ENCODE measurements at places on chromosomes 11 and 22.

DNA sequence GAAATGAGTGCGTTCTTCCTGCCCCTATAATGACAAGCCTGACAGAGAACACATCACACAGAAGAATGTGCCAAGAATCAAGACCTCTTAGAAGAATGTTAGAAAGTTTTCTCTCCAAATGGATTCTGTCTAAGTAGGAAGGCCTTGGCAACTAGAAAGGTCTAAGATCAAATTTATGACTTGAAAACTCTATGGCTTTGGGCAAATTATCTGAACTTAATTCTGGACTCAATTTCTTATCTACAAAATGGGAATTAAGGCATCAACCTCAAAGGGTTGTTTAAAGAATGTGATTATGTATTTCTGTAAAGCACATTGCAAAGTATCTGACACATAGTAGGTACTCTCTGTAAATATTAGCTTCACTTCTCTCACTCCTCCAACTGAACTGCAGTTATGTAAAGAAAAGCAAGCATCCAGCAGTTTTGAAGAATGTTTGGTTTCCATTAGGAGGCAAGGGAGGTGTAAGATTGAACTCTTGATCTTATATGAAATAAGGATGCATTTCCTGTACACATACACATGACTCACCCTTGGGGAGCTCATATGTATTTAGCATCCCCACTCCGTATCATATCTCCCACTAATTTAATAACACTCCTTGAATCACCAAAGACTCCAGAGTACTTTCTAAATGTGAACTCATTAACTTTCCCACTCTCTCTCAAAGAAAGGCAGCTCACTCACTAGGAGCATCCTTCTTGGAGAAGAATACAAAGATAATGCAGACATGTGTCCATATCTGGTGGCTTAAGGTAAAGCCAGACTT lies 77.6 kb downstream of the ETS1 start:
- DNase-seq, result no peak

DNA sequence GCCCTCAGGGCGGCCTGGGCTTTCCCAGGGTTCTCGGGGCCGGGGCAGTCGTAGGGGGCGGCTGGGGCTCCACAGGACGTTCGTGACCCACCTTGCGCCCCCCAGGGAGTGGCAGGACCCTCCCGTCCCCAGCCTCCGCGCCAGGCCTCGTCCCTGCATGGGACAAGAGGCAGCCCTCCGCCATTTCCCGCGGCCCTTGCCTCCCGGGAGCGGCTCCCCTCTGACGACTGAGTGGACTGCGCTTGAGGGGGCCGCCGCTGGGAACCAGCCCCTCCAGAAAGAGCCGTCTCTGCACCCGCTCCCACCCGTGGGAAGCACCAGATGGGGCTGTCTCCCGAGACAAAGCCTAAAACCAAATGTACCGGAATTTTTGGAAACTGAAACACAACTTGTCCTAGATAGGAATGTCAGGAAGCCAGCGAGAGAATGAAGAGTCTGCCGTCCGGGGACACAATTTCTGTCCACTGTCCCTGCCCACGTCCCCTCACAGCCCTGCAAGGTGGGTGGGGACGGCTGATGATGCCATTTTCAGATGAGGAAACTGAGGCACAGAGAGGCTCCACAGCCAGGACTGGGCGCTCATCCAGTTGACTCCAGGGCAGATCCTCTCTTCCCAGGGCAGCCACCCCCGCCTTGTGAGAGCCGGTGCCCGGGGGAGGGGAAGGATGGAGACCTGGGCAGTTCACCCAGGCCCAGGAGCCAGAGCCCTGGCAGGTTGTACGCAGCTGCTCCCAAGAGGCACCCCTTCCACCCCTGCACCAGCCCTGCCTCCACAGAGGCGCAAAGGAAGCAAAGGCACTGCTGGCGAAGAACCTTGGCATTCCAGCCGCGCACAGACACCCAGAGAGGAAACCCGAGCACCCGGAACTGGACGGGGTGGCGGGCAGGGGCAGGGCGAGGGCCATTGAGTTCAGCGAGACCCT lies 18.1 kb upstream of the PICK1 start:
- DNase-seq, result no peak

- peak; percentile 36 for DNase-seq
Observed at GRCh38 chr11:113106507-113106906, 145.3 kb downstream of the NCAM1 start.

- DNase-seq, result no peak
Observed at GRCh38 chr11:115722711-115723110, 218.5 kb upstream of the CADM1 start.

- no peak for DNase-seq
Observed at GRCh38 chr22:38260761-38261681, 11.8 kb downstream of the TMEM184B start.

- DNase-seq, result no peak
Observed at GRCh38 chr11:77410076-77410827, 63.6 kb downstream of the PAK1 start.

GRCh38 chr11:131571571-131571970 lies 201.2 kb downstream of the NTM start:
- DNase-seq, result no peak

- no peak for DNase-seq
Observed at GRCh38 chr22:24435861-24436371, 8.5 kb downstream of the ADORA2A start.

- no peak for DNase-seq
Observed at GRCh38 chr11:58433638-58434203, 5.8 kb upstream of the OR5B2 start.

- DNase-seq, result no peak
Observed at GRCh38 chr11:3077189-3077836, 20.1 kb upstream of the CARS1 start.

DNA sequence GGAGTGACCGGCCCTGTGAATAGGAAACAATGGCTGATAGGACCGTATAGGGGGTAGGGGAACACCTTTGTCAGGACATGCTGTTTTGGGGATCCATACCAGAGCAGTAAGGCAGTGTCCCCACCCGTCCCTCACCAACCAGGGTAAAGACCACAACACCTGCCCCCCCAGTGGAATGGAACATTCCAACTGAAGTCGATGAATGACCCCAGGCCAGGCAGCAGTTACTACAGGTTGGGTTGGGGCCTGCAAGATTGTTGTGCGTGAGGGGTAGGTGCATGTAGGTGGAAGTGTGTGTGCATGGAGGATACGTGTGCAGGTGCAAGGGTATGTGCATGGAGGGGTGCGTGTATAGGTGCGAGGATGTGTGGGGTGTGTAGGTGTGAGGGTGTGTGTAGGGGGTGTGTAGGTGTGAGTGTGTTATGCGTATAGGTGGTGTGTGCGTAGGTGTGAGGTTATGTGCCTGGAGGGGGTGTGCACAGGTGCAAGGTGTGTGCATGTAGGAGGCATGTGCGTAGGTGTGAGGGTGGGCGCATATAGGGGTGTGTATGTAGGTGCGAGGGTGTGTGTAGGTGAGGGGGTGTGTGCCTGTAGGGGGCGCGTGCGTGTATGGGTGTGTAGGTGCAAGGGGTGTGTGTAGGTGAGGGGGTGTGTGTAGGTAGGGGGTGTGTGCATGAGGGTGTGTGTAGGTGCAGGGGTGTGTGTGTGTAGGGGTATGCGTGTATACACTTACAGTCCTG lies 32.9 kb downstream of the PISD start:
- DNase-seq, result no peak

- peak; percentile 33 for DNase-seq
Observed at GRCh38 chr11:107741044-107741823, 29.4 kb upstream of the SLN start.

- no peak for DNase-seq
Observed at GRCh38 chr22:46405901-46406300, 70.4 kb downstream of the TRMU start.

DNA sequence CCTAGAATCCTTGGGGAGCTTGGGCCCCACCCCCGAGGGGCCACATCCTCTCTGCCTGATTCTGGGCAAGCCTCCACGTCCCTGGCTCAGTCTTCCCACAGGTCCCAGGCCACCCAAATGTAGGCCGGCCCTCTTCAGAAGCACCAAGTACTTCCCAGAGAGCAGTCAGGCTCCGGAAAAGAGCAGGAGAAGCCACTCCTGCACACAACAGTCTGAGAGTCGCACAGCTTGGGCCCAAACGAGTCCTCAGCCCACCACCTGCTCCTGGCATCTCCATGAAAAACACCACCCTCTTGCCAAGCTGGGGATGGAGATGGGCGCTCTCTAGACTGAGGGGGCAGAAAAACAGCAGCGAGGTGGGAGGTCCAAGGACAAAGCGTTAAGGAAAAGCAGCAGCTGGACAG lies 15.4 kb downstream of the EHD1 start:
- DNase-seq, result no peak

GRCh38 chr11:134452026-134452837 lies 40.2 kb upstream of the B3GAT1 start:
- no peak for DNase-seq

GRCh38 chr22:36520423-36520822 lies 8.5 kb downstream of the EIF3D start:
- DNase-seq, result no peak

- DNase-seq, result peak; percentile 4
Observed at GRCh38 chr11:32858731-32859130, 29.0 kb downstream of the PRRG4 start.

DNA sequence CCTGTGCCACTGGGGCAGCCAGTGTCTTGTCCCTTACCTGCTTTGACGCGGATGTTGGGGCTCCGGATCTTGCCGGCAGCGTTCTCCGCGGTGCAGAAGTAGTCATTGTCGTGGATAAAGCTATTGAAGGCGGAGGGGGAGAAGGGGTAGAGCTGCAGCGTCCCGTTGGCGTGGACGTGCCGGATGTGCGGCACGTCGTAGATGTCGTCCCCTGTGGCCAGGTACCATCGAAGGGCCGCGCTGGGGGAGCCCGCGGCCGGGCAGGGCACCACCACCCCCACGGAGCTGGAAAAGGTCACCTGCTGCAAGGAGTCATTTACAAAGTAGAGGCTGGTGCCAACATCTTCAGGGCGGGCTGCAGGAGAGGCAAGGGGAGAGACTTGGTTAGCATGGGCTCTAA lies 16.6 kb downstream of the DSCAML1 start:
- DNase-seq, result no peak

DNA sequence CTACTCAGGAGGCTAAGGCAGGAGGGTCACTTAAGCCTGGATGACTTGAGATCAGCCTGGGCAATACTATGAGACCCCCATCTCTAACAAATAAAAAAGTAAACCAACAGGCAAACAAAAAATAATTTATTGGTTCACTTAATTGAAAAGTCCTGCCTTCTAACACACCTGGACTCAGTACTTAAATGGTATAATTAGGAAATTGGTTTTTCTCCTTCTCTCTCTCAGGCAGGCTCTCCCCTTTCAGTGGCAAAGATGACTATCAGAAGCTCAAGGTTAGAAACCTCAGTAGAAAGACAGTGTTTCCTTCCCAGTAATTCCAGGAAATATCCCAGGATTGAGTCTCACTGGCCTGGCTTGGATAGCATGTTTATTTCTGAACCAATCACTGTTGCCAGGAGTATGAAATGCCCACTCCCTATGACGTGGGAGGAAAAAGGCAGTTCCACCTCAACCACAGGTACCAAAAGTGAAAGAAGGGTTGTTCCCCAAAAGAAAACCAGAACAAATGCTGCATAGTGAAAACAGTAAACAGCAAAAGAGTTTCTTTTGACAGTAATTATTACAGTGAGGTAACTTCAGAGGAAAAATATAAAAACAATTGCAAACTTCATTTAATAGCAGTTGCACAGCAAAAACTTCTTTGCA lies 56.3 kb upstream of the SOX6 start:
- no peak for DNase-seq

DNA sequence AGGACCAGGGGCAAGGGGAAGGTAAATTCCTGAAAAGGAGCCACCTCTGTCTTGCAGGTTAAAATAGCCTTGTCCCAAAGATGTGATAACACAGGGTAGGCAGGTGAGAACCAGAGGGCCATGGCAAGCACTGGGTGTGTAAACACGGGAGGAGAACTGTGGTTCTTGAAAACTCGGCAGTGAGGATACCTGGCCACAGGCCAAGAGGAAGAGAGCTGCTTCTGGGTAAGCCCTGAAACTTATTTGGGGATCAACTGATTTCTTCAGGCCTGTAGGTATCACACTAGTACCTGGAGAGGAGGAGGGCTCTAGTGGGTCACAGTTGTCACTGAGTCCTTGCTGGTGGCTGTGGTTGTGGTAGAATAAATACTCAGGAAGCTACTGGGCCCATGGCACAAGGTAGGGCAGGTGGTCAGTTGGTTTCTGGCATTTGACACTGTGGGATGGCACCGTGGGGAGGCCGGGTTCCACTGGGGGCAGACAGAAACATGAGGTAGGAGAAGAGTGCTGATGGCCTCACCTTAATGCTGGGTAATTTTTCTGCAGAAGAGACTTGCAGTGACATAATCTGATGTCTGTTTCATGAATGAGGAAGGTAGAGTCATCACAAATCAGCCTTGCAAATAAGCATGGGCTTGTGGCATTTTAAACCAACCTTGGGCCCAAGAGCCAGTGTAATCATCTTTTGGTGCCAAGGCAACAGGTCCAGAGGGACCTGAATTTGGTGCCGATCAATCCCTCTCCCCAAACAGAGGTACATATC lies 22.0 kb downstream of the AMPD3 start:
- DNase-seq, result no peak

- DNase-seq, result no peak
Observed at GRCh38 chr11:803467-803742, 1.6 kb downstream of the PIDD1 start.

- DNase-seq, result no peak
Observed at GRCh38 chr11:95913830-95914615, 9.9 kb downstream of the MTMR2 start.

DNA sequence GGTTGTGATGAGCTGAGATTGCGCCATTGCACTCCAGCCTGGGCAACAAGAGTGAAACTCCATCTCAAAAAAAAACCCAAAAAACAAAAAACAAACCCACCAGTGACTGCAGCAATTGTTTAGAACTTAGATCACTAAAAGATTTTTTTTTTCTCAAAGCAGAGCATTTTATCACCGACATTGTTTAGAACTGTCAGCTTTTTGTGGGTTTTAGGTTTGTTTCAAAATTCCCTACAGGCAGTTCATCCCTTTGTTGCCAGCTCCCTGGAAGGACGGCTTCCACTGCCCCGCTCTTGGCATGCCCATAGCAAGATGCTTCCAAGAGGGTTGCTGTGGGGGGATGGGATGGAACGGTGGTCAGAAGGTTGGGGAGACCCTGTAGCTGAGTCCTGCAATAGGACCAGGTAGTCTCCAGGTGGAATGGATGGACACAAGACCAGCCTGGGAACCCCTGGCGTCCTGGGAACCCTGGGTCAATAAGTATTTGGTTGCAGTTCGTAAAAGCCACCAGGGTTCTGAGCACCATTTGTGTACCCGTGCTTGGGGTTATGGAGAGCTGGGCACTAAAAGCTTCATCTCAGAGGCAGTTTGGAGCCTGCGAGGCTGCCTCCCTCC lies 46.7 kb downstream of the TSPAN18 start:
- no peak for DNase-seq

DNA sequence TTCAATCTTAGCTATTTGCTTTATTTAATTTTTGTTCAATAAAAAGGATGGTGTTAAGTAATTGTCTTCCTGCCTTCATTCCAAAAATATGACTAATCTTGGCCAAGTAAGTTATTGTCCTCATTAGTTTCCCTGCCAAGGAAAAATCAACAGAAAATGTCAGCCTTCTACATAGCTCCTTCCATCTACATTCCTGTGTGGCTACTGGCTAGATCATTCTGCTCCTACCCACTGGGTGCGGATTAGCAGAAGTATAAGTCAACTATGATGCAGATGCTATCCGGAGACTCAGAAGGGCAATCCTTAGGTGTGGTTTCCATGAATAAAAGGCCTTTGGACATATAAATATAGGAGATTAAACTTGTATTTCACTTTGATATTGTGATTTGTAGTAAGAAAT lies 154.4 kb downstream of the SBF2 start:
- DNase-seq, result no peak

GRCh38 chr22:39959640-39960447 lies at the start of gene TMA7B:
Gene TMA7B (plus strand): TSS chr22:39960397. CDS start chr22:39964375, 3,978 bp downstream.
- peak; percentile 28 for DNase-seq

All from ACHN (cell line).